ENCODE measurements at places on chromosomes 16 and 17. TPM values are rescaled to one million over a fixed set of nuclear protein-coding genes. Genes with fewer than 3 reads are reported as not detected.

DNA sequence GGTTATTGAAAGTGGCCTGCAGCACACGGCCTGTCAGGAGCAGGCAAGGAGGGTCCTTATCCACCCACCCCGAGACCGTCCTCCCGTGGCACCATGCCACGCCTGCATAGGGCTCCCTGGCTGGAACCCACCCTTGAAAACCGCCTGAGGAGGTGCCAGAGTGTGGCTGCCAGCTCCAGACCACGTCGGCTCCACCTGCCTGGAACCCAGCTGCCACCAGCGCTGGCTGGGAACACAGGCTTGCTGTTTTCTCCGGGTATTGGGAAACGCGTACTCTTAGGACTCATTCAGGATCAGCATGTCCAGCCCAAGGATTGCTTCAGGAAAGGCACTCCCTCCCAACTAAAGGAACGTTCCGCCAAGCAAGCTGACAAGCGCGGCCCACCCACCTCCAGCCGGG, 6.7 kb downstream of the ARL16 start:
- DNase-seq = no peak

Gene NTHL1
- 13.5 TPM for polyA plus RNA-seq

DNA sequence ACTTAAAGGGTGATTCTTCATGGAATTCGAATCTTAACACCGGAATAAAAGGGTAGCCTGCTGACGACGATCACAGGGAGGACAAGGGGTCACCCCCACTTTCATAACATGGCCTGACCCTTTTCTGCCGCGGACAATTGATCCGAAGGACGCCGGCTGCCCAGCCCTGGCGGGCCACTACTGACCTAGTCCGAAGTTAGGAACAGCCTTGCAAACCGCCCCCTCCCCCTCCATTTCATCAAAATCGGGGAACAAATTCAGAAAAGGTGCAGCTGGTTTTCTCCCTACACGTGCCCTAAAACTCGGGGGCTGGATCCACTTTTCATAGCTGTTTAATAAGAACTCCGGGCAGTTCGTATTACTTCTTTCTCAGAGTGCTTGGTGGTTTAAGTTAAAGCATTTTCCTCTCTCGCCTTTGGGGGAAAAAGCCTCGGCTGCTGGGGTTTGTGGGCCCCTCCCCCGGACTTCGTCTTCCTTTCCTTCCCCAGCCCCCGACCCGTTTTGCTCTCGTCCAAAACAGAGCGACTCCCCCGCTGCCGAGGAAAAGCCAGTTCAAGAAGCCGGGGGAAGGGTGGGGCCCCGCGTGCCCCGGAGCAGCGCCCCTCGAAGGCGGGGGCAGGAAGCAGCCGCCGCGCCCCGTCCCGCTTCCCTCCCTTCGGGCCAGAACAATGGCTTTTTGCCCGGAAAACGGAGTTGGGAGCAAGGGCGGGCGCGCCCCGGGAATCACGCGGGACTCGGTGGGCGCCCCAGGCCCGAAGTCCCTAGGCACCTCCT, 641 bp upstream of the CBX2 start:
- DNase-seq = no peak

DNA sequence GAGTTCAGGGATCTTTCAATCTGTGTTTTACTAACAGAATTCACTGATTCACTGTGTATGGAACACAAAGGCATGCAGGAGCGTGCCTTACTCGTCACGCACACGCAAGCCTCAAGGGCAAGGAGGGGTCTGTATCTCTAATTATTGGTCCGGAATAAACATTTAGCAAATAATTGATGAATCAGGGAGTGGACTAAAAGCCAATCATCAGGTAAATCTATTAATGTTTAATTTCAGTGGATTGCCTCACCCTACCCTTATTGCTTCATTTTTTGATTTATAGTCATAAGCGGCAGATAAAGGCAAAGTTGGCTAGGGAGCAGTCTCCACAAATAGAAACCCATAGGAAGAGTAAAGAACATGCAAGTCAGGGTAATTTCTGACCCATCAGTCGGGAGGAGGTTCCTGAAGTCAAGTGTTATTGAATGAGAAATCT, 7.4 kb upstream of the HSD17B2 start:
- no peak for DNase-seq

GRCh38 chr17:76365256-76365903, 11.7 kb upstream of the PRPSAP1 start:
- no peak for DNase-seq

Gene CCL4
- polyA plus RNA-seq = 3.2 TPM

Gene KRTAP17-1
- not detected for polyA plus RNA-seq

- DNase-seq = no peak
These were observed 45.9 kb downstream of the CDH13 start for GRCh38 chr16:82672676-82673075.

DNA sequence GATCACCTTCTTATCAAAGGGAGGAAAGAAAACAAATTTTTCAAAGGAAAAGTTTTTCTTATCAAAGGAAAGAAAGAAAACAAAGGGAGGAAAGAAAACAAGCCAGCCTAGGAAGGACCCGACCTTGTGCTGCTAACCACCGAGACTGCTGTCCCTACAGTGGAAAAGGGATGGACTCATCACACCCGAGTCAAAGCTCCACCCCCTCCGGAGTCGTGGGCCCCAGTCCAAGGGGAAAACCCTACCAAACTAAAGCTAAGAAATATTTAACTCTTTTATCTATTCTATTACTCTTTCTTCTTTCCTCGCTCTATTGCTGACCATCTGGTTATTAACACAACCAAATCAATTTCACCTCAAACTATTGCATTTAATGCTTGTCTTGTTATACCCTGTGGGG, 6.1 kb upstream of the ENDOV start:
- no peak for DNase-seq

Gene SLC25A10
- polyA plus RNA-seq = 5.3 TPM

GRCh38 chr16:80260906-80261311, 279.9 kb upstream of the DYNLRB2 start:
- no peak for DNase-seq

Gene CASKIN2
- 32.0 TPM for polyA plus RNA-seq

Gene KDM6B
- polyA plus RNA-seq = 22.5 TPM

Gene SIRT7
- polyA plus RNA-seq = 9.3 TPM

GRCh38 chr17:33623841-33624240, 330.7 kb upstream of the ASIC2 start:
- no peak for DNase-seq

GRCh38 chr17:21535686-21536375, 156.5 kb upstream of the KCNJ18 start:
- no peak for DNase-seq

GRCh38 chr16:57955572-57956188, 15.2 kb downstream of the CNGB1 start:
- DNase-seq = no peak

GRCh38 chr17:71632328-71632727, 488.5 kb upstream of the SOX9 start:
- DNase-seq = no peak

DNA sequence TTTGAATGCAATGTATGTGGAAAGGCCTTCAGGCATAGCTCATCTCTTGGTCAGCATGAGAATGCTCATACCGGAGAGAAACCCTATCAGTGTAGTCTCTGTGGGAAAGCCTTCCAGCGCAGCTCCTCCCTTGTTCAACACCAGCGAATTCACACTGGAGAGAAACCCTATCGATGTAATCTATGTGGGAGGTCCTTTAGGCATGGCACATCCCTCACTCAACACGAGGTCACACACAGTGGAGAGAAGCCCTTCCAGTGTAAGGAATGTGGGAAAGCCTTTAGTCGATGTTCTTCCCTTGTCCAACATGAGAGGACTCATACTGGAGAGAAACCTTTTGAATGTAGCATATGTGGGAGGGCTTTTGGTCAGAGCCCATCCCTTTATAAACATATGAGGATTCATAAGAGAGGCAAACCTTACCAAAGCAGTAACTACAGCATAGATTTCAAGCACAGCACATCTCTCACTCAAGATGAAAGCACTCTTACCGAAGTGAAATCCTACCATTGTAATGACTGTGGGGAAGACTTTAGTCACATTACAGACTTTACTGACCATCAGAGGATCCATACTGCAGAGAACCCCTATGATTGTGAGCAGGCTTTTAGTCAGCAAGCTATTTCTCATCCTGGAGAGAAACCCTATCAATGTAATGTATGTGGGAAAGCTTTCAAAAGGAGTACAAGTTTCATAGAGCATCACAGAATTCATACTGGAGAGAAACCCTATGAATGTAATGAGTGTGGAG, 24.7 kb downstream of the ZFP90 start:
- no peak for DNase-seq

- peak; percentile 44 for DNase-seq
These were observed 629 bp downstream of the GEMIN4 start for GRCh38 chr17:751269-752001.

Gene KRTAP9-4
- polyA plus RNA-seq = not detected

DNA sequence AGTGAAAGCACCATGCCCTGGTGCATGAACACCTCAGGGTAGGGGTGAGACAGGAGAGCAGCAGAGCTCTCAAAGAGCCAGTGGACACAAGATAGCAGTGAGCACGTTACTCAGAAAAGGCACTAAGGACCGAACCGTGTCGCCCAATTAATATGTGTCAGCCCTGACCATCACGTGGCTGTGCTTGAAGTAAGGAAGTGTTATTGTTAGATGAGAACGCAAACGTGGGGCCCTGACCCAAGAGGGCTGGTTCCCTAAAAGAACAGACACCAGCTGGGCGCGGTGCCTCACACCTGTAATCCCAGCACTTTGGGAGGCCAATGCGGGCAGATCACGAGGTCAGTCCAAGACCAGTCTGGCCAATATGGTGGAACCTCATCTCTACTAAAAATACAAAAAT, 16.3 kb downstream of the AXIN1 start:
- DNase-seq = no peak

- no peak for DNase-seq
These were observed 14.2 kb downstream of the ATP6V0A1 start for GRCh38 chr17:42472709-42473521.

Gene C16orf54
- 0.43 TPM for polyA plus RNA-seq

Gene AANAT
- 0.36 TPM for polyA plus RNA-seq

Gene IL21R
- polyA plus RNA-seq = 0.23 TPM

GRCh38 chr16:75288596-75289120, 37.2 kb upstream of the BCAR1 start:
- DNase-seq = no peak

- DNase-seq = no peak
These were observed 173.7 kb upstream of the HS3ST3A1 start for GRCh38 chr17:13775450-13775849.

GRCh38 chr16:9593440-9593839, 502.0 kb downstream of the HAPSTR1 start:
- DNase-seq = no peak

DNA sequence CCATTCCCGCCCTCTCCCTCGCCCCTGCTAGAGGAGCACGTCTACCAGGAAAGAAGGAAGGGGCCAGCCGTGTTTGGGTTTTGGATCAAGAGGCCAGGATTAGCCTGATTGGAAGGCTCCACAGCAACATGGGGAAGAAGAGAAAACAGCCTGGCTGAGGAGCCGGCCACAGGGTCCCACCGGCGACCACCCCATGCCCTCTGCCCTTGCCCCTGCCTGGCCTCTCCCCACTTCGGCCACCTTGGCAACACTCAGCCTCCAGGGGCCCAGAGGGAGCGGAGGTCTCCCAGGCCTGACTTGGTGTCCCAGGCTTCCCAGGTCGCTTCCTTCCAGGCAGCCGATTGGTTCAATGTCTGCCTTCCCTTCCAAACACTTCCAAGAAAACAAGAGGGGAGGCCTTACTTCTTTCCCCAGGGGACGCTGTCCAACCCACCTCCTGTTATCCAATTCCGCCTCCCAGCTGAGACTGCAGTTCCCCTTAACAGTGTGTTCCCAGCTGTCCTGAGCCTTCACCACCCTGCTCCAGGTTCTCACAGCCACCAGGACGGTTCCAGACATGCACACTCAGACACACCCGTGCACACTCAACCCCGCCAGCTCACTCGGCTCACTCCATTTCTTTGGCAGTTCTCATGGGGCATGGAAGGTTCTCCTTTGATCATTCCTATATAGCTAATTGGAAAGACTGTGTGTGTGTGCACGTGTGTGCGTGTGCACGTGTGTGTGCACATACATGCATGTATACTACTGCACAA, 65.4 kb downstream of the RBFOX3 start:
- DNase-seq = no peak

- DNase-seq = no peak
These were observed 1837.7 kb downstream of the TP53TG3F start for GRCh38 chr16:35296962-35297653.

DNA sequence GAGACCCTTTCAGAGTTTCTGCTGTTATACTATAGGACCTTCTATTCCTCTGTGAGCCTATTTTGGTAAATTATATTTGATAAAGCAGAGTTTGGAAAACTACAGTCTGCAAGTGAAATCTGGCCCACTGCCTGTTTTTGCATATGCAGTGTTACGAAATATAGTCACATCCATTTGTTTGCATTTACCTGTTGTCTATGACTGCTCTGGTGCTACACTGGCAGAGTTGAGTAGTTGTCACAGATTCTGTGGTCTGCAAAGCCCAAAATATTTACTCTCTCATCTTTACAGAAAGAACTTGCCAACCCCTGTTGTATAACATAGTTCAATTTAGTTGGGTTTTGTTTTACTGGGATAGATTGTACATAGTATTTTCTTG, 42.3 kb downstream of the TNRC6A start:
- no peak for DNase-seq

Gene TXNDC17
- polyA plus RNA-seq = 39.6 TPM

GRCh38 chr17:73331060-73331459, 19.3 kb upstream of the CDC42EP4 start:
- DNase-seq = no peak

Gene SHISA6
- polyA plus RNA-seq = 6.8 TPM

- no peak for DNase-seq
These were observed 64.1 kb downstream of the TIMM22 start for GRCh38 chr17:1060991-1061390.

Gene KRT15
- 3.2 TPM for polyA plus RNA-seq

Gene C17orf67
- polyA plus RNA-seq = 2.3 TPM

Gene FKBP10
- polyA plus RNA-seq = 104 TPM

GRCh38 chr16:67237396-67238277, 9.6 kb downstream of the FHOD1 start:
- no peak for DNase-seq

DNA sequence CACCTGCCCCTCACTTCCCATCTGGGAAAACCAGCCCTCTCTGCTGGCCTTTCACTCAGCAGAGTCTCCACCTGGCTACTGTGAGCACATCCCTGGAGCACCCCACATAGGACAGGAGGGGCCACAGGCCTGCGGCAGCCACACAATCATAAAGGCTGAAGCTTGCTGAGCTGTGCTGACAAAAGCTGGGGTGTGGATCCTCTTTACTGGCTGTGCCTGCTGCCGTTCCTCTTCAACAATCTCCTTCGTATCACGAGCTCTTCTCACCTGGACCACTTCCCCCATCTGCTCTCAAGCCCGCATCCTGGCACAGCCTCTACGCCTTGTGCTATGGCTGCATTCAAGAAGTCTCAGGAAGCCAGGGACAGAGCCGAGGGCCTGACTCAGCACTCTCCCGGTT, 86.1 kb downstream of the ZNF778 start:
- no peak for DNase-seq

- no peak for DNase-seq
These were observed 5.8 kb downstream of the KIF18B start for GRCh38 chr17:44941712-44942331.

GRCh38 chr17:12990041-12990808, 27.6 kb downstream of the ELAC2 start:
- DNase-seq = no peak

- no peak for DNase-seq
These were observed 34.8 kb upstream of the XYLT2 start for GRCh38 chr17:50311112-50311460.

- no peak for DNase-seq
These were observed 4.2 kb upstream of the ATXN7L3 start for GRCh38 chr17:44203731-44204440.

Gene KRTAP4-9
- not detected for polyA plus RNA-seq

- no peak for DNase-seq
These were observed 91.8 kb downstream of the KCNJ2 start for GRCh38 chr17:70261170-70261569.

Gene MARVELD3
- 0.15 TPM for polyA plus RNA-seq
